ENCODE measurements at places on chromosomes 6 and 20.

DNA sequence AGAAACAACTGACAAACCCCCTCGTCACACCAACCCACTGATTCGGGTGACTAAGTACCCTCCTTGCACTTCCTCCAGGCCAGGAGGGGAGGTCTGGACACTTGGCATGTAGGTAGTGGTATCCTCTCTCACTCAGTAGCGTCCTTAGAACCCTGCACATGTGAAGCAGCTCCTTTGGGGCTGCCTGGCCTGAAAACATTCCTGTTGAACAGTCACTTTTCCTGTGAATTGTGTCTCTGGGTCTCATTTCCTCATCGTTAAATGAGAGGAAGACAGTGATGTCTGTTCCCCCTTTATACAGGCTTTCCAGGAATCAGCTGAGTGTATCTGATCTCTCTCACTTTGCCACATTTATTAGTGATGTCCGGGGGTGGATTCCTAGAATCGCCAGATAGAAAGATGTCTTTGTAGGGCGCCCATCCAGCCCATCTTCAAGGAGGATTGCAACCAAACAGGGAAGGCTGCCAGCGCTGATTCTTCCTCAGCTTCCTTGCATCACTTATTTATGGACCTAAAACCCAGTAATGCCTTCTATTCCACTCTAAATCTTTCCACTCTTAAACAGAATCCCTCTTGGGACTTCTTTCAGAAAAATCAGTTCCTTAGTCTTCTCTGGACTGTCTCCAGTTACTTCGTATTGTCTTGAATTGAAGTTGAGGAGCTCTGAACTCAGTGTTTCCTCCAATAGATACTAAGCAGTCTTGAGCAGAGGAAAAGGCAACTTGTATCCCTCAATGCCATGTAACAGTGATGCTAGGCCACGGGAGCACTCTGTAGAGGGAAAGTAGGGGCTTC is 9.4 kb upstream of the POPDC3 start:
- no peak for DNase-seq

- DNase-seq = no peak
Measured at GRCh38 chr6:107931894-107932293, 26.1 kb downstream of the SEC63 start.

- no peak for DNase-seq
Measured at GRCh38 chr20:47481330-47482216, 20.1 kb upstream of the NCOA3 start.

DNA sequence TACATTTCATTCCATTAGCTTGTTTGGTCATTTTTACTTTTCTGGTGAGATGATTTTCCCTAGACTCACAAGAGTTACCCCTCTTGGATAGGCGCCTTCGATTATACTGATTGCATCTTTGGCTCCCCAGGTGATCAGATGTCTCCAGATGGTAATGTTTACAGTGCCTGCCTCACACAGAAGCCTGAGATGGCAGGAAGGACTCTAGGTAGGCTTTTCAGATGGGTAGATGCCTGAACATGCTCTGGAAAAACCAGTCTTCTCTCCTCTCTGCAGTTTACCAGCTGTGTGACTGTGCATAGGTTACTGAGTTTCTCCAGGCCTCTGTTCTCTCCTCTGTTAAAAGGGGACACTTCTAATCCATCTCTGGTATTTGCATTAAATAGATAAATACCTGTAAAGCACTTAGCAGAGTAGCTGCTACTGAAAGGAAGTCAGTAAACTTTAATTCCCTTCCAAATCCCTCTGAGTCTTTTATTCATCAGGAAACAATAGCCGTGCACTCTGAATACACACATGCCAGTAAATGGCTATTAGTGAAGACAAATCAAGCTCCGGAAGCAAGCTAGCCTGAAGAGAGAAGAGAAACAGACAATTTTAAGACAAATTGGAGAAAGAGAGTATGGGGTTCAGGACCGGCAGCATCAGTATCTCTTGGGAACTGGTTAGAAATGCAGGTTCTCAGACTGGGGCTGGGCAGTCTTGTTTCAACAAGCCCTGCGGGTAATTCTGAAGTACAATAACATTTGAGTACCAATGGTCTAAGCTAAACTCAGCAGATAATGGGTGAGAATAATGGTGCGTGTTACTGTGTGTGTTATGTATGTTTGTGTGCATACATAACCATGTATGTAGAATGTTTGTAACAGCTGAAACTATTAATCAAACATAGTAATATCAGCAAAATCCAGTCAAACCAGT is 139.4 kb downstream of the UST start:
- no peak for DNase-seq

- no peak for DNase-seq
Measured at GRCh38 chr6:17892097-17892686, 95.2 kb downstream of the KIF13A start.

DNA sequence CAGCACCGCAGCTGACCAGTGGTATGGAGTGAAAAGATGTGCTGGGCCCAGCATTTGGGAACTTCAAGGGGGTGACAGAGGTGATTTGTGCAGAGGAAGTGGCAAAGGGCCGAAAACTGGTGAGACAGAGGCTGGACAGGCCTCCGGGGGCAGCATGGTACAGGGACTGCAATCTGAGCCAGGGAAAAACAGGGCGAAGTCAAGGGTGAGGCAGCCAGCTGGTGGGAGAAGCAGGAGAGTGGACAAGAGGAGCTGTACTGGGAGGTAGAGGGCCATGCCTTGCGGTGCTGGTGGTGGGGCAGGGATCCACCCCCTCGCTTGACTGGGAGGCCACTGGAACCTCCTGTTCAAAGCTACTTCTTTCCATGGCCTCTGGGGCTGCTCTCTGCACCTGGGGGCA is 7.3 kb upstream of the GFRA4 start:
- no peak for DNase-seq

DNA sequence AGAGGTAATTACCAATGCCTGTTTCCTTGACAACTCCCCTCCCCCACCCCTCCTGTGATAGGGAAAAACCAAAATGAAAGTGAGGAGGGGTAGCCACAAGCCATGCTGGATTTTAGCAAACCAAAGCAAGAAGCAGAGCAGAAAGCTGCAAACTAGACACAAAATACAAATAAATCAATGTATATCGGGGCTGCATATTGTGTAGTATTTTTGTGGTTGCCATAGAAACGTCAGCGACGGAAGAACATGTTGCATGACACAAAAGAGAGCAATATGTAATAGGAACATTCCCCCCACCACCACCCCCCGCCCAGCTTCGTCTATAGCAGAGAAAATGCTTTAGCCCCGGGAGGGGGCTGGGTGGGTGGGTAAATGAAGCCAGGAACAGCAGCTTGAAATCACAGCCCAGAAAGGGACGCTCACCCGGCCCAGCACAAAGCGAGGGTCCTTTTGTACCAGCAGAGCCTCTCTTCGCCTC is 548 bp downstream of the AGPAT4 start:
- DNase-seq = peak; percentile 31

DNA sequence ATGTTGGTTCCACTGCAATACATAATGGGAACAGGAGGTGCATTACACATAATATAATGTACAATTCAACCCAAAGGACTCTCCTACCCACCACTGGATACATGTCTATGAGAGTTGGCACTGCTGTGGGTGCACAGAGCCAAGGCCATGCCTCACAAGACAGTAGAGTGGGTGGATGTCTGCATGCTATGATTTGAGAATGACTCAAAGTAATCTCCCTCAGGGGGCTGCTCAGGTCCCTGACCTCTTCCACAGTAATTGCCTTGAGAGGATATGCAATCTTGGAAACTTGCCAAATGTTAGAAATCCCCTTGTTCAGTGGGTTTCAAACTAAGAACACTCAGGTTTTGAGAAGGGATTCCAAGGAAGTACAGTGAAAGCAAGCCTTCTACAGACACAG is 79.0 kb downstream of the ANKEF1 start:
- no peak for DNase-seq

GRCh38 chr20:40930561-40930960 is 98.1 kb upstream of the TOP1 start:
- DNase-seq = no peak

DNA sequence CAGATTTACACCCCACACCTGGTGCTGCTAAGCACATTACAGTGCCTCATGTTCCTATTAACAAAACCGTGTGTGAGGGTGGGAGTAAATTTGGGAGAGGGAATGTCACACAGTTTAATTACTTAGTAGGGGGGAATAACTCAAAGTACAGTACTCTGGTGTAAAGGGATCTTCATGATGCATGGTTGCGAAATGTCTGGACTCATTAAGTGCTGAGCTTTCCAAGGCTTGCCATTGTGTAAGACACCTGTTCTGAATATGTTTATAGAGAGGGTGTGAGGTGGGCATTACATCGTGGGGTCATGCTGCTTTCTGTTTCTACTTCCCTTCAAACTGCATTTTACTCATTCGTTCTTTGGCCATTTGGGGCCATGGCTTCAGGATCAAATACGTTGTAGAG is 181.2 kb downstream of the ADGRG6 start:
- no peak for DNase-seq

DNA sequence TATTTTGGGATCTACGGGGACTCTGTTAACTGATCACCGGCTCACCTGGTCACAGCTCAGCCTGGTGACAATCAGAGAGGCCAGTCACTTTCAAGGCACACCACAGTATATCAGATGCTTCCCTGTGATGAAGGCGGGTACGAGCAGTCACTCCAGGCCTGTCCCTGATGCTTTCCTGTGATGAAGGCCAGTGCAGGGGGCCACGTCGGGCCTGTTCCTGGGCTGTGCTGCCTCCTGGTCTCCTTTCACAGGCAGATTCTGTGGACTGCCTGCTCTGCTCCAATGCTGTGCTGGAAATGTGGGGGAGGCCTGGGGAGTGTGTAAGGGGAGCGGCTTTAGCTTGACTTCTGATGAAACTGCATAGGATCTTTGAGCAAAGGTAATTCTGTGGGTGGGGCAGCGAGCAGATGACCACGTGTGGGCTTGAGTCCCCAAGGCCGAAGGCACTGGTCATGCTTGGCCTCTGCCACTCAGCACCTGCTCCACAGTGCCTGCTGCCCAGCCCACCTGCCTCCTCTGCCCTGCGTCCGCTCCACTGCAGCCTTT is 372.6 kb downstream of the TAF4 start:
- DNase-seq = no peak

DNA sequence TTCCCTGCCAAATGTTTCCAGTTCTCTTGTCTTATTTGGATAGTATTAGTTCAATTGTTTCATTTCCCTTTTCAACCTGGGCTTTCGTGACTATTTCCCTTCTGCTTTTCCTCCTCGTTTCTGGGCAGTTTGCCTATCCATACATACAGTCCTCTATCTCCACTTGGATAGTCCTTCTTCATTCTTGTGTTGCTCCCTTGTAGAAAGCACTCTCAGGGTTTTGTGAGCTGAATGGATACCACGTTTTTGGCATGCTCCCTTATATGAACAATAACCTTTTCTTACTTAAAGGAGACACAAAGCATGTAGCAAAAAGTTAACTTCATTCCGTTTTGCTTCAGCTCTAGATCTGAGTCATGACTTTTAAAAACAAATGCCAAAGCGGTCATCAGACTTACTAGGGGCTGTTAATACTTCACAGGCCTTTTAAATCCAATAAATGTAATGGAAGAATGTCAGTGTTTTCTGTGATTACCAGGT is 16.6 kb downstream of the CRYBG1 start:
- DNase-seq = no peak

DNA sequence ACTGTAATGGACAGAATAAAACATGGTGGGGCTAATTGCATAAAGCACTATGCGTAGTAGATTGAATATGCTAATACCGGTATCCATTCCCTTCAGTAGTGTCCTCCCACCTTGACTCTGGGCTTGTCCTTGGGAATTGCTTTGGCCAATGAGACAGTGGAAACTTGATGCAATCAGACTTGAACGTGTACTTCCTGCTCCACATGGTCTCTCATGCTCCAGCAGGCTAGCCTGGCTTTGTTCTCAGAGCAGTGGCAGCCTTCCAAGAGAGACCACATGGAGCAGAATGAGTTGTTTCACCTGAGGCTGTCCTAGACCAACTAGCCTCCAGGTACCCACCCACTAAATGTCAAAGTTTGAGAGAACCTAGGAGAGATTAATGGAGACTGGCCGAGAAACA is 37.0 kb upstream of the BTBD3 start:
- DNase-seq = no peak

DNA sequence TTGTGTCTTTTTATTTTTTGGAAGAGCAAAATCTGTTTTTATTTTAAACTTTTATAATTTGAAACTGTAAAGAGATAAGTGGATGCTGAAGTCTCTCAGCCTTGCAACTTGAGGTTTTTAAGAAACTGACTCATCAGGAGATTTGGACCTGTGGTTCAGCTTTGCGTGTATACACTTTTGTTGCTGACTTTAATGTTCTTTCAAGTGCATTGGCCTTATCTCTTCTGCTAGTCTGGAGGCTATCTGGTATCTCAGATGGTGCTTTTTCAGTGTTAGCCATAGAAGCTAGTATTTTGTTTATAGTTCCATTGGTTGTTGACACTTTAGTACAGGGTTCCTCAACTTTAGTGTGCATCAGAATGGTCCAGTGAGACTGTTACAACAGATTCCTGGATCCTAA is 504.0 kb upstream of the SPTLC3 start:
- no peak for DNase-seq

GRCh38 chr6:111750153-111750552 is 123.1 kb downstream of the FYN start:
- no peak for DNase-seq

- DNase-seq = no peak
Measured at GRCh38 chr6:120228297-120228696, 878.7 kb upstream of the MAN1A1 start.

DNA sequence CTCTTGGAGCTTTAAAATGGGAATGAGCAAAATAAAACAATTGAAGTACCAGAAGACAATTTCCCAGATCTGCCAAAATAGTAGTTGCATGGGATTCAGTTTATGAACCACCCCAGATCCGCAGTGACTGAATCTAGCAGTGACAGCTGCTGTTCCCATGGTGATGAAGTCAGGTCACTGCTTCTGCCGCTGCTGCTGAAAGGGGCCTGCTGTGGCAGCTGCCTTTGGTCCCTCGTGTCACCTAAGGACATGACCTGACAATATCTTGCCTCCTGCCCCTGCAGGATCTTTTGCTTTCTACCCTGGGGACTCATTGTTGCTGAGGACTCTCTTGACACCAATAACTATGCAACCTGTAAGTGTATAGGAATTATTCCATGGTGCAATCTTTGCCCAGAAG is 34.3 kb upstream of the OGFRL1 start:
- no peak for DNase-seq

- DNase-seq = no peak
Measured at GRCh38 chr20:54197621-54198604, 10.0 kb upstream of the PFDN4 start.

- DNase-seq = no peak
Measured at GRCh38 chr6:46808806-46809205, 15.6 kb downstream of the MEP1A start.

DNA sequence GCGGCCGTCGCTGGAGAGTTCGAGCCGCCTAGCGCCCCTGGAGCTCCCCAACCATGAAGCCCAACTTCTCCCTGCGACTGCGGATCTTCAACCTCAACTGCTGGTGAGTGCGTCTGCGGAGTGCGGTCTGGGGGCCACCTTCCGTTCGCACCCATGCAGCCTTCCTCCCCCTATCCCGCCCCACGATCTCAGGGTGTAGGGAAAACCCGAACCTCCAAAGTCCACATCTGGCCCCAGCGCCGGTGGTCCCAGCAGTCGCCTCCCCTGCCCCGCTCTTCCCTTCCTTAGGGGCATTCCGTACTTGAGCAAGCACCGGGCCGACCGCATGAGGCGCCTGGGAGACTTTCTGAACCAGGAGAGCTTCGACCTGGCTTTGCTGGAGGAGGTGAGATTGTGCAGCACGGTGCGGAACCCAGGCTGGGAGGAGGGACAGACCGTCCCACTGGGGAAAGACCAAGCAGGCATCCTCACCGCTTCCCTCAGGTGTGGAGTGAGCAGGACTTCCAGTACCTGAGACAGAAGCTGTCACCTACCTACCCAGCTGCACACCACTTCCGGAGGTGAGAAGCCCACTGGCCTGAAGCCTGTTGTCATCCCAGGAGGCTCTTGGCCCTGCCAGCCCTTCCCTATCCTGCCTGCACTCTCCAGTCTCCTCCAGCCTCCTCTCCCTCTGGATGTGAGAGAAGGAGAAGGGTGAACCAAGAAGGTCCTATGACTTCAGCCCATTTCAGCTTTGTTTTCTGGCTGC is 719 bp downstream of the SMPD2 start:
- DNase-seq = peak; percentile 29
